NCI-H524 treated with DMSO at 0.1 percent for 48 hours (cell line): ENCODE measurements at places on chromosomes 11 and 22.

DNA sequence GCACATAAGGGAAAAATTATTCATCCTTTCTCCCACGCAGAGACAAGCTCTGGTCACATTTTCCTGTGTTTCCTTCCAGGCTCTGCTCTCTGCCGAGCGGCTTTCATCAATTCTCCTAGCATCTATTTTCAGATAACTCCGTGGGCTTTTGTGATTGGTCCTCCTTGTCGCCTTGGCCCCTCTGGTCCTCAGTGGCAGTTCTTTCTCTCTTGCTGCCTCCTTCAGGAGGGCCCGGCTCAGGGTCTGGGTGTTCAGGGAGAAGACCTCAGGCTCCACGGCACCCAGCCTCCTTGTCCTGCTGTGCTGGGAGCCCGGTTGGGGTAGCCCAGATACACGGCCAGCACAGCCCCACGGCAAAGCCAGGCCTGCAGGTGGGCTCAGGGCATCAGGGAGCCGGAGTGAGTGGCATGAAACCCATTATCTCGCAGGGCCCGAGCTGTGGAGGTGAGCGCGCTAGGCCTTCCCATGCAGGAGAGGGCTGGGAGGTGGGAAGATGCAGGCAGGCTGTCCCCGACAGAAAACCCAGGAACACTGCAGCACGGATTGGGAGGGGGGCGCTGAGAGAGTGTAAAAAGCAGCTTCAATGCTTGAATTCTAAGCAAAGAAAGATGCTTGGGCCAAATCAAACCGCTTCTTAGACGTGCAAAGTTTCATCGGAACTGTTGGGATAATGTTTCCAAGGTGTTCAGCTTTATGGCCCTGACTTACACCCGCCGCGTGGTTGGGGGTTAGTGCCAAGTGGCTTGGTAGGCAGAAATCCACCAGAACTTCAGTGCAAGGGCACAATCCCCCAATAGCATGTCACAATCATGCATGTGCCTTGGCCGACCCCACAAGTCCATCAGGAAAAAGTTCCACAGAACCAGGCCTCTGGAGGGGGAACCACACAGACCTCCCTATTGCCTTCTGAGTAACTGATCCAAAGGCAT, 81.9 kb upstream of the WNT7B start:
- no peak for DNase-seq

- no peak for DNase-seq
Measured at GRCh38 chr11:65505466-65506289, 6.8 kb downstream of the MALAT1 start.

GRCh38 chr11:14702760-14703159, 59.2 kb downstream of the PDE3B start:
- no peak for DNase-seq

- peak; percentile 65 for DNase-seq
Measured at GRCh38 chr22:20238536-20238900, 29.6 kb downstream of the RTN4R start.

GRCh38 chr22:23219822-23220484, 39.6 kb downstream of the BCR start:
- peak; percentile 81 for DNase-seq

- no peak for DNase-seq
Measured at GRCh38 chr11:33616552-33616951, 84.1 kb downstream of the C11orf91 start.

DNA sequence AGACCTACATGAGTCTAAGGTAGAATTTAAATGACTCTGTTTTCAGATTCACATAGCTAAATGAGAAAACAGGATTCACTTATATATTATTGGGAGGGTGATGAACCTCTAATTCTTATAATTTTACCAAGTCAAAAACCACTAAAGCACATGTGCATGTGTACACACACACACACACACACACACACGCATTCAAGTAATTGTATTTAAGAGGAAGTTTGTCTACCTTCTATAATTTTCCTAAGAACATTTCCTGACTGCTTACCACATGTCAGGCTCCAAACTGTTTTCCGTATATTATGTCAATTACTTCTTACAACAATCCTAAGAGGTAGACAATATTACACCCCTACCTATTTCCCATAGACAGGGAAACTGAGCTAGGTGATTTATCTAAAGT, 6.7 kb downstream of the RNF141 start:
- DNase-seq = no peak

DNA sequence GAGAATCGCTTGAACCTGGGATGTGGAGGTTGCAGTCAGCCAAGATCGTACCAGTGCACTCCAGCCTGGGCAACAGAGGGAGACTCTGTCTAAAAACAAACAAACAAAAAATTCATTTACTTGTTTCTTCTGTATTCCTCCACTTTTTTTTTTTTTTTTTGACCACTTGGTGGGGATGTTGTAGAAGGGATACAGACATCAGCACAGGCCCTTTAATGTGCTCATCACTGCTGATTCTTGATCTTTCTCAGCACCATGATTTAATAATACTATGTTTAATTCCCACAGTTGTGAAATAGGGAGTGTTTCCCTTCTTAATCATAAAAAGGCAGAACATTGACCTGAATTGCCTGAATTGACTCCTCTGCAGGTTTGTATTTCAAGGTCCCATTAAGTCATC, 4.5 kb downstream of the TTC9C start:
- no peak for DNase-seq

- no peak for DNase-seq
Measured at GRCh38 chr11:5257296-5257695, 2.7 kb upstream of the HBG2 start.

- no peak for DNase-seq
Measured at GRCh38 chr11:2189938-2190656, 18.5 kb upstream of the TH start.

DNA sequence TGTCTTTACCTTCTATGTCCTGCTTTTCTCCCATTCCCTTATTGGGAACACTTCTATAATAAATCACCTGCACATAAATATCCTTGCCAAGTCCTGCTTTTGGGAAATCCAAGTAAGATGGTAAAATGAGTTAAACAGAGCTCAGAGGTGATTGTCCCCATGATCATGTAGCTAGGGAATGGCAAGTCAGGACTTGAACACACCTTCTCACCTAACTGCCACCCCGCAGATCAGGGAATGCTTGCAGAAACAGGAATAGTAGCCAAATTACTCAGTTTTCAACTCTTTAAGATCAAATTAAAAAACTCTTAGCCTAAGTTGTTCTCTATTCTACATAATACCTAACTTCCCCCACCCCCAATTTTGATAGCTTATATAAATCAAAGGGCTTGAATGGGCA, 16.0 kb downstream of the OOSP3 start:
- no peak for DNase-seq

GRCh38 chr11:61928606-61929005, 11.2 kb upstream of the RAB3IL1 start:
- no peak for DNase-seq

DNA sequence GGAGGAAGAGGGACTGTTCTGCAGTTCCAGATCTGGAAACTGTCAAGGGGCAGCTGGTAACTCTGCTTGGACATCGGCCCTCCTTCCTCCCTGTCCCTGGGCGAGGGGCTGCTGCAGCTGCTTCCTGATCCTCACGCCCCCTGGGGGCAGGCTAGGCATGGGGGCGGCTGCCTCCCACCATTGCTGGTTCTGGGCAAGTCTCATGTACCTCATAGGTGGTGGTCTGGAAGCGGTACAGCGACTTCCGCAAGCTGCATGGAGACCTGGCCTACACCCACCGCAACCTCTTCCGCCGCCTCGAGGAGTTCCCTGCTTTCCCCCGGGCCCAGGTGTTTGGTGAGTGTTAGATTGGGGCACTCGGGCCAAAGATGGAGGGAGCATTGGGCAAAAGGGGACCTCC, 5.0 kb downstream of the SNX15 start:
- DNase-seq = no peak

DNA sequence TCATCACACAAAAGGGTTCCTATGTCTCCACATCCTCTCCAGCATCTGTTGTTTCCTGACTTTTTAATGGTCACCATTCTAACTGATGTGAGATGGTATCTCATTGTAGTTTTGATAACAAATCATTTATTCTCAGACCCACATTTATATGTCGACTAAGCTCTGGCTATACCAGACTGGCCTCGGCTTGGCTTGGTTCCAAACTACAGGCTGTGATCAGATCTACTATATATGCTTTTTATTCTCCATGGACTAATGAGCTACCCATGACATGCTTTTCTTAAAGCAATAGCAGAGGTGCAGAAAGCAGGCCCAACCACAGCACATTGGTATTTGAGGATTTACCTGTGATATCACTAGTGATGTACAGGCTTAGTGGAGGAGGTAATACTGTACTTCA, 139.8 kb upstream of the PGR start:
- DNase-seq = no peak

DNA sequence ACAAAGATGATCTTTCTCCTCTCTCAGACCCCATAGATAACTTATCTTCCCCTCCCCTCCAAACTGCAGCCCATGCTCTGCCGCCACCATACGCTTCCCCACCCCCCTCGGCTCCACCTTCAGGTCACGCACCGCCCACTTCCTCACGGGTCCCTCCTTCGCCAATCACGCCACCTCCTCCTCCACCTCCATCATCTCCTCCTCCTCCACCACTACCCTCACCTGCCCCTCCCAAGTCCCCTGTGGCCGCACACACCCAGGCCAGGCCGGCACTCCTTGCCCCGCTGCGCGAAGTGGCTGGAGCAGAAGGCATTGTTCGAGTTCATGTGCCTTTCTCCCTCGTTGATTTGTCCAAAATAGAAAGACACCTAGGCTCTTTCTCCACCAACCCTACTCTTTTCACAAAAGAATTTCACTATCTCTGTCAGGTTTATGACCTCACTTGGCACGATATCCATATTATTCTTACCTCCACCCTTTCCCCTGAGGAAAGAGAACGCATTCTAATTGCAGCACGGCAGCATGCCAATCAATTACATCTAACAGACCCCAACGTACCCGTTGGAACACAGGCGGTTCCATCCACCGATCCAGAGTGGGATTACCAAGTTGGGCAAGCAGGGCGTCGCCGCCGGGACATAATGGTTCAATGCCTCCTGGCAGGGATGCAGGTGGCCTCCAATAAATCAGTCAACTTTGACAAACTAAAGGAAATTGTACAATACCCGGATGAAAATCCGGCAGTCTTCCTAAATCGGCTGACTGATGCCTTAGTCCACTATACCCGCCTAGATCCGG, 12.3 kb upstream of the OR56A3 start:
- no peak for DNase-seq

- DNase-seq = no peak
Measured at GRCh38 chr22:27578937-27579617, 222.5 kb downstream of the MN1 start.

DNA sequence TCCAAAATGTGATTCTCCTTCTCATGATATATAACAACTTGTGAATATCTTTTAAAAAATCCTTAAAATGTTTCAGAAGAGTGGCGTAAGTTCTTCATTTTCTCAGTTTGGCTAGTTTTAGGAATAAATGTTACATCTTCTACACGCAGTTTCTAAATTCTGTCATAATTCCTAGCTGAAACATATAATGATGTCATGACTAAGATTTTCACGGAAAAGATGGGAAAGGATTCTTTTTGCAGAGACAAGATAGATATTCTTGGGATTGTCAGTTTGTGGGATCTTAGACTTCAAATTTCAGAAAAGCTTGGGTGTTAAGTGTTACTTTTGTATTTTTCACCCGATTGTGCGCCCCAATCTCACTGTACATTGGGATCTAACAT, 1.7 kb downstream of the EED start:
- DNase-seq = no peak

DNA sequence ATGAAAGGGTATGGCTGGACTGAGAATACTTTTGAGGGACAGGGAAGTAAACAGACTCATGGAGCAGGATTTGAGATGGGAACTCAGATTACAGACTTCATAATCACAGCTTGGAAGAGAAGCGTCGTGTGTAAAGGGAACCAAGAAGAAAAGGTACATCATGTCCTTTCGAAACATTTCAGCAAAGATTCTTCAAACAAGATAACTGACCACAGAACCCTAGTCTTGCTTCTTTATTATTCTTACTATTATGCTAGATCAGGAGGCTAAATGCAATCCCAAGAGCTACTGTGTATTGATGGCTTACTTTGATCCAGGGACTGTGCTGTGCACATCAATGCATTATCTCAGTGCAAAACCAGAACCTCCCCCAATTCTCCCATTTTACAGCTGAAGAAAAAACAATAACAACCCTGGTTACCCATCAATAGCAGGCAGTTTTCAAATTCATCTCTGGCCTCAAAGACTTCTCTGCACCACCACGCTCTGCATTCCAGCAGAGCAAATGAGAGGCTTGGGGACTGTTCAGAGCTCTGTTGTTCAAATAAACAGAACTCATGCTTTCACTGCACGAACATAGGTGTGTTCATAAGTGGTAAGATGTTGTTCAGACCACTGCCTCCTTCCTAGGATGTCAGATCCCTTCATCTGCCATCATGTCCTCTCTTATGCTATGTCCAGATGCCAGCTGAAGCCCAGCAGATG, 104.8 kb upstream of the NAV2 start:
- DNase-seq = no peak

GRCh38 chr22:29215012-29215860, 9.5 kb downstream of the EMID1 start:
- DNase-seq = no peak

DNA sequence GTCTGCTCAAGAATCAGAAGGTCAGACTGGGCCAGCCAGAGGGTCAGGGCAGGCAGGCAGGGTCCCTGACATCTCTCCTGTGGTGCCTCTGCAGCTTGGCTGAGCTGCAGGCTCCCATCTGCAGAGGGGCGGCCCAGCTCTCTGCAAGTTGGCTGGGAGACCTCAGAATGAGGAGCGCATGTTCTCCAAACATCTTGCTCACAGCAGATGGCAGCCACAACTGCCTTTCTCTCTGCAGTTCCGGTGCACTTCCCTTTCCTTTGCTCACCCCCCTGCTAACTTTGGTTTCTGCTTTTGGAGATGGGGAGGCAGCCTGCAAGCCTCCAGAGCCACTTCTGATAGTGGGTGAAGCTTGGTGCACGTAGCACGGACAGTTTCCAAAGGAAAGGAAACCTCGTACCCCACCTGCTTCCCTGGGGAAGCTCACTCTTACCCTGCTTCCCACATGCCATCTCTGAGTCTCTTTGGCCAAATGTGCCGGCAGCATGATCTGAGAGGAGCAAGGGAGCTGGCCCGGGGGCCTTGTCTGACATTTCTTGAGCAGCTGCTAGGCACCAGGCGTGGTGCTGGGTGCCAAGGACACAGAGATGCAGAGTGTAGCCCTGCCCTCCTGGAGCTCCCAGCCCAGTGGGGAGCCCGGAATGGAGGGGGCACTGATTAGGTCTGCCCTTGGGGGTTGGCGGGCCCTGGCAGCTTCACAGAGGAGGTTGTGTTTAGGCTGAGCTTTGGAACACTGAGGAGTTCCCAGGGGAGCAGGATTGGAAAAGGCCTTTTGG, 18.2 kb downstream of the DAGLA start:
- DNase-seq = no peak

GRCh38 chr22:24592058-24592850, 619 bp downstream of the LRRC75B start:
- no peak for DNase-seq

- DNase-seq = no peak
Measured at GRCh38 chr11:7638710-7639642, 34.3 kb downstream of the CYB5R2 start.
